ENCODE measurements at places on chromosomes 16 and 17.
A peak's percentile ranks its signal among the peaks of the same experiment; 100 is the strongest.

DNA sequence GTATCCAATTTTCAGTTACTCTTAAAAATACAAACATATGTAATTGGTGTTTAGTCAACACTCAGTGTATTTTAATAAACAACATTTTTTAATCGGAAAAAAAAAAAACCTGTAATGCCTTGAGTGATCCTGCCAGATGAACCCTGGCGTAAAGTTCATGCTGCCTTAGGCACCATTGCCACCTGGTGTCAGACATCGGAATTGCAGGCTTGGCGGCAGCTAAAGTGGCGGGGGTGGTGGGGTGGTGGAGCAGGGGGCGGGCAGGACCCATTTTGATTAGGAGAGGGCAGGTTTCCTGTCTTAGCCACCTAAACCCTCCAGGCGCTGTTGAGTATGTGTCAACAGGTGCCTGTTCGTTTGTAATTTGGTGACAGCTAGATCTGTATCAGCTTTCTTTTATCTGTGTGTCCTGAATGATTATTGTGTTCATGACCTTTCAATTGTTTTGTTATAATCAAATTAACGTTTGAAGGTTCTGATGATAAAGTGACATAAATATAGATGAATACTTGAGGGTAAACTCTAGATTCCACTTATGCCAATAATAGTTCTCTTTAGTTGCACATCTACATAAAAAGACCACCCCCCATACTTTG lies 588.7 kb downstream of the CDH13 start:
- DNase-seq = no peak

DNA sequence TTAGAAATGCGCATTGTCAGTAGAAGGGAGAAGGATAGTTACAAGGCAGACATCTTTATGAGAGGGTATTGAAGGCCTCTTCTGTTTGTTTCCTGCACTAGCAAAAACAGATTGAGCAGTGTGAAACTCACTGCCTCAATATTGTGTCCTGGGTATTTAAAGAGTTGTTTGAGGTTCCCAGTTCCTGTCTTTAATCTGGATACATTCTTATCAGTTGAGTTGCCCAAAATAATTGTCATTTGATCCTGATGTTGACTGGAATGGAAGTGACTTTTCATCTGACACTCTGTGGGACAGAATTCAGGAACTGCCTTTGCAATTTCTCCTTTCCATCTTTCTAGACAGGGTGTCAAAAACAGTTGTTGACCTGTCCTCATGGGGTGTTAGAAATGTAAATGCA lies 1.7 kb downstream of the ATP6V0A1 start:
- DNase-seq = peak; percentile 16

- DNase-seq = no peak
These were observed 809.5 kb upstream of the GOT2 start for GRCh38 chr16:59543641-59544040.

DNA sequence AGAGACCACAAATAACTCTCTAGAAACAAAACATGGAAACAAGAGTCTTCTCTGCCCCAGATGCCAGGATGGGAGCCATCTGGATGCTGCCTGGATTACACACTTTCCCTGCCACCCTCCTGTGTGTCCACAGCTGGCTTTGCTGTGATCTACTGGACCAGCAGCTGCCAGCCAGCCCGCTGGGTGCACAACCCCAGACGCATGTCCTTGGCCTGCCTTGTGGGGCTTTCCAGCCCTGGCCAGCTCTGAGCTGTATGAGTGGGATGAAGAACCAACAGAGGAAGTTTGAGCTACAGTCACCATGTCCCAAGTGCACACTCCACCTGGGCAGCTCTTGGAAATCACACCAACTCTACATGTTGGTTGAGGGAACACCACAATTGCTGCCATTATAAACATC lies 57.0 kb upstream of the TNRC6C start:
- DNase-seq = no peak

DNA sequence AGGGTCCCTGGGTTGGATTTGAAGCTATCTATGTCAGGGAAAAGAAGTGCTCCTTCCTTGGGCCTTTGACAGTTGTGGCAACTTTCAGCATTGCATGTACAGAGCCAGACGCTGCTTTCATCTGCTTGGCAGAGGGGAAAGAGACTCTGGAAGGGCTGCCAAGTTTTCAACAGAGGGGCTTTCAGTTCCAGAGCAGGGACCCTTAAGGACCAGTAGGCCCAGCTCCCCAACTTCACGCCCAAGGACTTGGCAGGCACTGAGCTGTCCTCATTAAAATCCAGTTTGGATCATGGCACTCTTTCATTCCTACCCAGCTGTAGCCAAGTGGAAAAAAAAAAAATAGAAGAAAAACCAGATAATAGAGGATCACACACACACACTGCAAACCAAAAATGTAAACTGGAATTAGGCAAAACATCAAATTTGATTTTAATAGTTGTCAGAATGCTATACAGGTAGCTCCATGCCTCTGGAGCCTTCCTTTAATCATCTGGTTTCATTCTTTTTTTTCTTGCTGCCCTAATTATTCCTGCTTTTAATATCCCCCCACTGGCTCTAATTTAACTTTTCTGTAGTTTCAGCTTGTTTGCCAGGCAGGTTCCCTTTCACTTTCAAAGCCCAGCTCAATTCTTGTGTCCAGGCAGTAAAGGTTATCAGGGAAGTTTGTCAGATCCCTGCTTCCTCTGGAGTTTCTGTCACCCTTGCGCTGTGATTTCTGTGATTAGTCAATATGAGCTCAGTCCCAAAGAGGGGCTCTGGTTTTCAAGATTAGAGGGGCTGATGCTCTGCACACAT lies 702.6 kb upstream of the CDH8 start:
- DNase-seq = peak; percentile 84

- DNase-seq = no peak
These were observed 34.8 kb downstream of the PITPNM3 start for GRCh38 chr17:6521586-6521985.

- no peak for DNase-seq
These were observed 149.9 kb downstream of the RGS9 start for GRCh38 chr17:65287040-65287439.

- no peak for DNase-seq
These were observed 102.1 kb downstream of the YPEL2 start for GRCh38 chr17:59433586-59433985.

DNA sequence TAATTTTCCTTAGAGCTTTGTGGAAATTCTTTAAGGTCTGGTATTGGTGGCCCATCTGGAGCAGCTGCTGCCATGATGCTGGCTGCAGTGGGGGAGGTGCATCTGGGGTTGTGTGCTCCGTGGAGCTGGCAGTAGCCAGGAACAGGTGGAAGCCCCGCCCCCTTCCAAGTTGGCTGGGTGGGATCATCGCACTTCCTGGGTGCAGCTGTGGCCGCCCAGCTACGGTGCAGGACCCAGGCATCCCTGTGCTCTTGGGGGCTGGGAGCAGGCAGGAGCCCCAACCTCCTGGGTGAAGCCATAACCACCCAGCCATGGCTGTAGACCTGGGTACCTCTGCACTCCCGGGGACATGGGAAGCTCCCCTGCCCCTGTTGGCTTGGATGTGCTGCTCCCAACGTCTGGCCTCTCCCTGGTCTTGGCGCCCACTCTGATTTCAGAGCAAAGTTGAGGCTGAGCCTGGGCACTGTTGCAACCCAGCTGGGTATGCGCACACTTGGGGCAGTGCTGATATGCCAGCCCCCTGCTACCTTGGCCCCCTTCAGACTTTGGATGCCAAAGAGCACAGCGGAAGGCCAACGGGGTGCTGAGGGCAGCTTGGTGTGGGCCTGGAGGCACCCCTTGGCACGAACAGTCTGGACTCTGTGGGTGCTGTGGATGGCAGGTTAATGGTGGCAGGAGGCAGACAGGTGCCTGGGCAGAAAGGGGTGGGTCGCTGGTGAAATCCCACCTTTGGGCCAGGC lies 145.2 kb downstream of the MYO1D start:
- no peak for DNase-seq

GRCh38 chr17:9729034-9729650 lies 62.2 kb downstream of the DHRS7C start:
- peak; percentile 67 for DNase-seq

- peak; percentile 70 for DNase-seq
These were observed 8.2 kb upstream of the CIITA start for GRCh38 chr16:10868596-10869469.

DNA sequence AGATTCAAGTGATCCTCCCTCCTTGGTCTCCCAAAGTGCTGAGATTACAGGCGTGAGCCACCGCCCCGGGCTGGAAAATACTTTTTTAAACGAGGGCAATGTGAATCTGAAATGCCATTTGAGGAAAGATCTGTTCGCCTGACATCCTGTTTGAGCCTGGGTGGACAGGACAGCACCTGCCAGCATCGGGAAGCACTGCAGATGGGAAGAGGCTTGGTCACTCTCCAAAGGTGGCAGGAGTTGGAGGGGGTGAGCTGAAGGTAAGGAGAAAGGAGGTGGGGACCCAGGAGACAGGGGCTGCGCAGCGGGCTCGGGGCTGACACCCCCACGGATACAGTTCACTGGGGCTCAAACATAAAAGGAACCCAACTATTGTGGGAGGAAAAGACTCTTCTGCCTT lies 3.9 kb upstream of the BIRC5 start:
- DNase-seq = no peak

DNA sequence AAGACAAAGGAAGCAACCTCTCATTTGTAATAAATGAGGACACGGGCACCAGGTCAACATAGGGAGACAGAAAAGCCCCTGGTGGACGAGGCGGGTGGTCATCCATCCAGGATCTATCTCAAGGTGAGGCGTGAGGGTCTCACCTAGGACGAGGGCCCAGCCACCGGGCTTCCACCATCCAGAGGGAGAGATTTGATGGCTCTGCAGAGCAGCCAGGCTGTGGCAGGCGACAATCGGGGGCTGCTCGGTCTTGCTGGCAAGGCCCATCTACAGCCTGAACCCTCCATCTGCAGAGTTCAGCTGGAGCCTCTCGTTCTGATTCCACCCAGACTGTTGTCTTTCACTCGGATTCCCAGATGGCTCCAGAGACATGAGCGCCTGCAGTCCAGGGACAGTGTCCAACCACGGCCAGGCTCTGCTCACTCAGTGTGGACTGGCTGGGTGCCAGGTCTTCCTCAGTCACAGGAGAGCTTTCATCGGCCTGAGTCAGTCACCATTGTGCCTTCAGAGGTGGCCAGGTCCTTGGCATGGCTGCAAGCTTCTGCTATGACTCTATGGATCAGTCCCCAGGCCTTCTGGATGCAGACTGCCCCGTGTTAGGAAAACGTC lies 5.9 kb downstream of the LITAFD start:
- peak; percentile 83 for DNase-seq

DNA sequence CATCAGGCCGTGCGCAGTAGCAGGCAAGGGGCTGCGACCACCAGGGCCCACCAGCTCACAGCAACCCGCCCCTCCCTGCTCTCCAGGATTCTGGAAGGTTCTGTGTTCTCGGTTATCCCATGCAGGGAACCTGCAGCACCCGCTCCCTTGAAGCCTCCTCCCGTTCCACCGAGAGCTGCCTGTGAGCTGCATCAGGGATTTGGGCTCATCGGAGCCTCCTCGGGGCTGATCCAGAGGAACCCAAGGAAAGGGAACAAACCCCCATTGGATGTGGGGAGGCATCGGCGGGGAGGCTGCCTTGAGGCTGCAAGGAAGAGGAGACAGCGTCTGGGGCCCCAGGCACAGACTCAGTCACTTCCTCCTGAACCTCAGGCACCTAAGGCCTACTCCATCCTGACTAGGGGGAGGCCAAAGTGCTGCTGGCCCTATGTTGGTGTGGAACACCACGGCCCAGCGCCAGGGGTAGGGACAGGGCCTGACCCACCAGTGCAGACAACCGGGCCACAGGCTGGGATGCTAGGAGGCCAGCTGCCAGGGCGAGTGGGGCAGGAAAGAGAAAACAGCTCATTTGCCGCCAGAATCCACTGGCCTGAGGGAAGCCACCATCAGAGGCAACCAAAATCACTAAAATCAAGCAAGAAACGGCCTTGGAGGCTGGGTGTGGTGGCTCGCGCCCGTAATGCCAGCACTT lies 14.4 kb upstream of the LGALS3BP start:
- DNase-seq = no peak

DNA sequence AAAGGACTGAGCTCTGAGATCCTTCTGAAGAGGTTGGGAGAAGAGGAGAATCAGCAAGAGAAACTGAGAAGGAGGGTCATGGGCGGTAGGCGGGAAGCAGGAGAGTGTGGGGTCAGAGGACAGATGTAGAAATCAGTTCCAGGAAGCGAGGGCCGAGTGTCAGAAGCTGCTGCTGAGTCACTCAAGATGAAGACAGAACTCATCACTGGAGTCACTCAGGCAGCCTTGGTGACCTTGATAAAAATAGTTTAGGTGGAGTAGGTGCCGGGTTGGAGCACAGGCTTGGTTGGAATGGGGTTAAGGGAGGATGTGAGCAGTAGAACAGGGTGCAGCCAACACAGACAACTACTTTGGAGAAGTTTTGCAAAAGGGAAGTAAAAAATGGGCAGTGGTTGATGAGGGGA lies 6.1 kb upstream of the ITGAM start:
- peak; percentile 45 for DNase-seq

GRCh38 chr17:38753071-38753506 lies 548 bp downstream of the PSMB3 start:
- no peak for DNase-seq

DNA sequence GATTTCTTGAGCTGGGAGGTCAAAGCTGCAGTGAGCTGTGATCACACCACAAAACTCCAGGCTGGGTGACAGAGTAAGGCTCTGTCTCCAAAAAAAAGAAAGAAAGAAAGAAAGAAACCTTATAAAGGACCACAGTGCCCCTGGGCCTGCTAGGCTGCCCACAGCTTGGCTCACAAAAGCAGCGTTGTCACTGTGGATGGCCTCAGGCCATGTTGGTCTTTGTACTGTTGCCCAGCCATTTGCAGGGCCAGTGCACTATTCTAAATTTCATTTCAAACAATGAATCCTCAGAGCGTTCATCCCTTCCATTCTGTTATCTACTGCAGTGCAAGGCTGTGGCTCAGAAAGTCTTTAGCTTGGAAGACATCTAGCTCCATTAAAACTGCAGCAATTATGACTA lies 208.4 kb downstream of the SLC39A11 start:
- DNase-seq = peak; percentile 95

DNA sequence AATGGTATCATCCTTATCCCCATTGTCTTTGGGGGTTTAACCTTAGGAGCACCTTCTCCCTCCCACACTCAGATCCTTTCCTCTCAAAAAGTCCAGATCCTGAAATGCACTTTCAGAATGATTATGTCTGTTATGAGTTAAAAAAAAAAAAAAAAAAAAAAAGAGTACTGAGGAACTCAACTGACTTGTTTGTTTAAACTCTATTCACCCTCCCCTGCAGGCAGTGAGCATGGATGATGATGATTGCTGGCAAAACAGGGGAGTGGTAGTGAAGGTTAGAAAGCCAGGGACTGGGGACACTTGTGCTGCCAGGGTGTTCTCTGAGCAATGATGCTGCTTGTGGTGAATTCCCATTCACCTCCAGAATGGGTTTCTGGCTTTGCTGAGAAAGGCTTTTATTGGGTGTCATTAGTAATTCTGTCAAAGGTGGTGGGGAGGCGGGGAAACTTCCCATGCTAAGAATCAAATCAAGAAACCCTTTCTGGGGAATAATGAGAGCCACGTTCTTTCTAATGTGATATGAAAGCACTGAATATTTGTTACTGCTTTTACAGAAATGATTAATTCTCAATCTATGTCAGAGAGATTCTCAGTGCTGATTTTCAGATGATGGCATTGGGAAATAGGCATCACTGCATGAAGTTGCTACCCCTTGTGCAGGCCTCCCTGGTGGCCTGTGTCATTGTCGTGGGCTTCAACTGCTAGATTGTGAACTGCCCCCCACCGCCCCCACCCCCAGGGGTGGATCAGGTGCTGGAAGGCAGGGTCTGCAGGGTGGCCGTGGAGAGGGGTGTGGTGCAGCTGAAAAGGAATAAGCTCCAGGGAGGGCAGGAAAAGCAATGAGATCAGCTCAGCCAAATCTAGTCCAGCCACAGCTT lies 14.1 kb downstream of the CCL4 start:
- DNase-seq = no peak
